ENCODE measurements at places on chromosomes 12 and 14. TPM values are rescaled to one million over a fixed set of nuclear protein-coding genes. Genes with fewer than 3 reads are reported as not detected.

Gene SLC7A7
- polyA plus RNA-seq = 3.1 TPM

Gene SLC39A5
- 0.18 TPM for polyA plus RNA-seq

Gene LALBA
- polyA plus RNA-seq = not detected

Gene GSG1
- 0.07 TPM for polyA plus RNA-seq

Gene CLEC2A
- not detected for polyA plus RNA-seq

Gene PTPRB
- 14.3 TPM for polyA plus RNA-seq

Gene PYGL
- 9.7 TPM for polyA plus RNA-seq

Gene MUCL1
- 1.5 TPM for polyA plus RNA-seq

Gene SLC7A8
- polyA plus RNA-seq = 7.8 TPM

Gene CCDC196
- not detected for polyA plus RNA-seq

Gene PRIMA1
- 5.9 TPM for polyA plus RNA-seq

Gene KRT82
- polyA plus RNA-seq = not detected

Gene ARHGAP9
- polyA plus RNA-seq = 3.0 TPM

Gene FZD10
- 0.14 TPM for polyA plus RNA-seq

Gene NIN
- polyA plus RNA-seq = 24.4 TPM

Gene SENP1
- 2.8 TPM for polyA plus RNA-seq

Gene CLEC7A
- 2.4 TPM for polyA plus RNA-seq

Gene CFAP54
- polyA plus RNA-seq = 0.16 TPM

Gene RBP5
- polyA plus RNA-seq = 0.77 TPM

Gene KCNA5
- polyA plus RNA-seq = 77.6 TPM

All from right cardiac atrium (tissue), 5 donors.